ENCODE measurements at places on chromosomes 11 and 22. TPM values are rescaled to one million over a fixed set of nuclear protein-coding genes. Genes with fewer than 3 reads are reported as not detected.

The POLD3 gene
- total RNA-seq: 17.0 TPM

The EP300 gene
- 56.4 TPM for total RNA-seq

The TP53AIP1 gene
- total RNA-seq: under 0.01 TPM

The POTEH gene
- total RNA-seq: not detected

The SMCO4 gene
- 15.0 TPM for total RNA-seq

The NCF4 gene
- not detected for total RNA-seq

The RIMBP3C gene
- total RNA-seq: 0.32 TPM

The OR51E2 gene
- not detected for total RNA-seq

The OVOL1 gene
- not detected for total RNA-seq

The LUZP2 gene
- not detected for total RNA-seq

The SAA1 gene
- total RNA-seq: 0.32 TPM

The DUSP18 gene
- total RNA-seq: 13.6 TPM

The FOLH1 gene
- total RNA-seq: not detected

The YPEL1 gene
- 1.9 TPM for total RNA-seq

The KRTAP5-7 gene
- total RNA-seq: 0.13 TPM

The THY1 gene
- 669 TPM for total RNA-seq

The TBC1D10A gene
- 18.0 TPM for total RNA-seq

The HEPHL1 gene
- not detected for total RNA-seq

The B4GALNT4 gene
- total RNA-seq: 0.52 TPM

The GPHA2 gene
- not detected for total RNA-seq

Measured in articular chondrocyte of knee joint (primary cell).